Activated CD4-positive, alpha-beta T cell treated with anti-CD3 and anti-CD28 coated beads, Interleukin-2, amount 10 ng/mL, durations not matched to agents 7 days and 5 days (primary cell): ENCODE measurements at places on chromosomes 3 and 15. TPM values are rescaled to one million over a fixed set of nuclear protein-coding genes. Genes with fewer than 3 reads are reported as not detected.

Gene KY
- total RNA-seq = not detected

Gene SPRED1
- total RNA-seq = 0.29 TPM

Gene CEP19
- 5.3 TPM for total RNA-seq

Gene SLC2A2
- not detected for total RNA-seq

Gene GXYLT2
- not detected for total RNA-seq

Gene GNAT1
- total RNA-seq = not detected
